Activated CD4-positive, alpha-beta T cell treated with anti-CD3 and anti-CD28 coated beads, Interleukin-2, amount 50 U/mL, for 4 hours (primary cell): ENCODE measurements at places on chromosomes 4 and X.

- no peak for DNase-seq
These were observed 578.9 kb upstream of the FAT1 start for GRCh38 chr4:187302457-187303150.

GRCh38 chrX:45515262-45516215 is 314.9 kb upstream of the DIPK2B start:
- DNase-seq = peak; percentile 7

GRCh38 chrX:136733613-136734012 is 47.1 kb downstream of the ARHGEF6 start:
- DNase-seq = no peak

- no peak for DNase-seq
These were observed 880.5 kb downstream of the STPG2 start for GRCh38 chr4:97262769-97263168.

GRCh38 chr4:151485541-151486131 is 76.7 kb downstream of the FHIP1A start:
- no peak for DNase-seq

- no peak for DNase-seq
These were observed 387.0 kb upstream of the ACTRT1 start for GRCh38 chrX:128439159-128439558.

GRCh38 chrX:15864023-15864422 is 9.4 kb upstream of the AP1S2 start:
- no peak for DNase-seq

DNA sequence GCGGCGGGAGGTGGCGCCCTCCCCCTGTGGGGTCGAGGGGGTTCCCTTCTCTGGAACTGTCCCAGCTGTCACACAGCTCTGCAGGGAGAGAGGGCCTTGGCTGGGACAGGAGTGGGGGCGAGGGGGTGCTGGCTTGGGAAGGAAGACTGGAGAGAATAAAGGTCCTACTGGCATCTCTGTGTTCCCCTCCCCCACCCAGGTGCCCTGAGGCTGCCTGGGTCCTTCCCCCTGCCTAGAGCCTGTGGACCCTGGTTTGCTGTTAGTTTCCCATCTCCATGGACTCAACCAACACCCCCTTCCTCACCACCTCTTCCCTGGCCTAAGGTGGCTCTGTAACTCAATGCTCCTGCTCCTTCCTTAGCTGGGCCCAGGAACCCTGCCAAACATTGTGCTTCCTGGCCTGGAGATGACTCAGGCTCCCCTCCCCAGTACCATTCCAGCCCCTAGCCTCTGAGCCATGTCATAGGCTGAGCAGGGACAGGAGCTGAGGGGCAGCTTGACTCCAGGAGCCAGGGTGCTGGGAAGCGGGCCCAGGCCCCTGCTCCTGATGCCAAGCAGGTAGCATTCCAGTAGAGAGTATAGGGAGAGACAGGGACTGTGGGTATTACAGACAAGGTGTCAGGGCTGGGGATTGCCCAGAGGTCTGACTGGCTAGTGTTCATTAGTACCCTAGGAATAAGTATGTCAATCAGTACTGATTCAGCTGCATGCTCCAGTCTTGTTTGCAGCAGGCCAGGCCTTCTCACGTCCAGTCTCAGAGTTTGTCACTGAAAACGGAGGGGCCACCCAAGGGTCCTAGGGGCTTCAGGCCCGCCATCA is 100.7 kb downstream of the EFNB1 start:
- DNase-seq = no peak

GRCh38 chr4:122606364-122607043 is 14.4 kb downstream of the IL21 start:
- no peak for DNase-seq

GRCh38 chrX:95435198-95435597 is 1249.4 kb upstream of the DIAPH2 start:
- no peak for DNase-seq

DNA sequence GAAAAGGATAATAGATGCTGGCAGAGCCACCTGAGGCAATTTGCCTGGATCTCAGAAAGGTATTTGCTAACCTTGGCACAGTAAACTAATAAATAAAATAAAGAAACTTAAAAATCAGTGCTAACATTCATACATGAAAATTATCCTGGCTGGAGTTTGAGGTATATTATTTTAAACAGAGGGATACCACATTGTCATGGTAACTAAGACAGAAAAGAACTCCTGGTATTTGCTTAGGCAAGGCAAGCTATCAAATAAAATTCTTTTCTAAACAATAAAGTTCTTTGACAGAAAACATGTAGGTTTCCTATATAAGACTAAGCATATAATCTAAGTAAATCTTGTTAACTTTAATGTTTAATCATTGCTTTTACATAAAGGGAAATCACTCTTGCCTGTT is 218.8 kb downstream of the MAGEB17 start:
- no peak for DNase-seq

DNA sequence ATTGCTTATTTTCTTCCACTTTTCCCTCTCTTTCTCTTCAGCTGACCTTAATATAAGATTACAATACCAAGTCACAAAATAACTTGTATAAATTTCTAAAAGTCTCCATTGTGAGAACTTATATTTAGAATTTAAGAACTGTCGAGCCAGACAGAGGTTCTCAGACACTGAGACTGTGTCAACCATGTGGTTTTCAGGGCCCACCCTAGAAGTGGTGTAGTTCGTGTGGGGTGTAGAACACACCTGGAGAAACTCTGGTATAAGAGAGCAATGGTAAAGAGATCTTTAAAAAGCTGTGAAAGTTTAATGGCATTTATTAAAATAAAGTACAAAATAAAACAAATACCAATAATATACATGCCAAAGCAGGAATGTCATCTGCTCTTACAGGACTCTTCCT is 19.7 kb downstream of the CPEB2 start:
- no peak for DNase-seq

GRCh38 chr4:112145790-112146501 is 692 bp downstream of the FAM241A start:
- DNase-seq = peak; percentile 79

DNA sequence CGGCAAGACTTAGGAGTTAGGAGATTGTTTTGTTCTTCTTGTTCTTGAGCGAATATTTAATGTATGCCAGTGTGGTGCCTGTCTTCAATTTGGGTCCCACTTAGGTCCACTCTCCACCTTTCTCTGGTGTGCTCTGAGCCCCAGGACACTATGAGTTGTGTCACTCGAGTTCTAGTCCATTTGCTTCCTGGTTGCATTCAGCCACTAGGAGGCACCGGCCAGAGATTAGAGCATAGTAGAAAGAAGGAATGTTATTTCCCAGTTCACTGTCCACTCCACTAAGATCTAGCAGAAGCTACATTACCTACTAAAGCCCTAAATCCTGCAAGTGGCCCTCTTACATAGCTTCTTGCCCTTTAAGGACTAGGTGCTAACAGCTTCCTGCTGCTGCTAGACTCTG is 326.9 kb downstream of the NAF1 start:
- DNase-seq = no peak

DNA sequence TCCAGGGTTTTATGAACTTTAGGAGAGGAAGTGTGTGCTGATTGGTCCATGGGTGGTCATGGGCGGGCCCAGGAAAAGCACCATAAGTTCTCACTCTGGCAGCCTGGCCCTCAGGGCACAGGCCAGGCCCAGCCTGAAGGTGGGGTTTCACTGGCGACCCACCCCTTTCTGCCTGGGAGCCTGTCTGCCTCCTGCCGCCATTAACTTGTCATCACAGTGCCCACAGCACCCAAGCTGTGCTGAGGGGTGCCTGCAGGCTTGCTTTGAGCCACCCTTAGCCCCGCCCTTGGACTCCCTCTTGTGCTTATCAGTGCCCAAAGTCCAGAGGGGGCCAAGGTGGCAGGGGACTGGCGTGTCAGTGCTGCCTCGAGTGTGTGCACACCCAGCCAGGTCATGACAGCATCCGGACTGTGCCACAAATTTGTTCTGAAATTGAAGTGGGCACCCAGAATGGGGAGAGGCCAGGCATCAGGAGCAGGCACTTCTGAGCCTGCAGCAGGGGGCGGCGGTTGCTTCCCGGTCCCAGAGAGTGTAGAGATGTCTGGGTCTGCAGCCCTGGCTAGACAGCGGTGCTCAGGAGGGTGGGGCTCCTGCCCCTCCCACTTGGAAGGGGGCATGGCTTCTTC is 455.6 kb downstream of the TMA16 start:
- no peak for DNase-seq

DNA sequence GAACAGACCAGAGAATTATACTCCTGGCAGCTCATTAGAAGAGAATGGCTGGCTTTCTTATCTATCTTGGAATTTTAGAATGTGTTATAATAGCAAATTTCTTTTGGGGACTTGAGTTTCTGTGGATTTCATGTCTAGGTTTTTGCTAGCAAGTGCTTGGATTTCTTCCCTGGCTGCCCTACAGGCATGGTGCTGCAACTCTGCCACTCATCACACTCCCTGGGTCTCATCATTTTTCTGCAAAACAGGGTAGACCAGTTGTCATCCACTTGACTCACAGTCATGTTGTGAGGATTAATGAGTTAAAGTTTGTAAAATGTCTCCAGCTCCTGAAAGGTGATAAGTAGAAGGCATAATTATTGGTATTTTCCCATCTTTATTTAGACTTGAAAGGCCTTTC is 60.7 kb upstream of the LCORL start:
- DNase-seq = no peak

DNA sequence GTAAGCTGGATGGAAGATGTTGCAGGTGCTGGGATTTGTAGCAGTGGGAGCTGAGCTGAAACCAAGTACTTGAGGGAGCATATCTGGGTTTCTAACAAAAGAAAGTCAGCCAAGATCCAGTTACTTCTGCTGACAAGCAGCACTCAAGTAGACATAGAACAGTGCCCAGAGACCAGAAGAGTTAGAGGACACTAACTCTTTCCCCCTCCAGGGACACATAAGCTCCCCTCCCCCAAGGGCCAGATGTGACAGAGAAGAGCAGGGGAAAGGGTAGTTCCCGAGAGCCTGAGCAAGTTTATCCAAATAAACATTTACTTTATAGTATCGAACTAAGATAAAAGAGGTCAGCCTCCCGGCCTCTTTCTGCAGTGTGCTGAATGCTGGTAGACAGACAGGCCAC is 12.2 kb downstream of the TRPC3 start:
- DNase-seq = no peak

DNA sequence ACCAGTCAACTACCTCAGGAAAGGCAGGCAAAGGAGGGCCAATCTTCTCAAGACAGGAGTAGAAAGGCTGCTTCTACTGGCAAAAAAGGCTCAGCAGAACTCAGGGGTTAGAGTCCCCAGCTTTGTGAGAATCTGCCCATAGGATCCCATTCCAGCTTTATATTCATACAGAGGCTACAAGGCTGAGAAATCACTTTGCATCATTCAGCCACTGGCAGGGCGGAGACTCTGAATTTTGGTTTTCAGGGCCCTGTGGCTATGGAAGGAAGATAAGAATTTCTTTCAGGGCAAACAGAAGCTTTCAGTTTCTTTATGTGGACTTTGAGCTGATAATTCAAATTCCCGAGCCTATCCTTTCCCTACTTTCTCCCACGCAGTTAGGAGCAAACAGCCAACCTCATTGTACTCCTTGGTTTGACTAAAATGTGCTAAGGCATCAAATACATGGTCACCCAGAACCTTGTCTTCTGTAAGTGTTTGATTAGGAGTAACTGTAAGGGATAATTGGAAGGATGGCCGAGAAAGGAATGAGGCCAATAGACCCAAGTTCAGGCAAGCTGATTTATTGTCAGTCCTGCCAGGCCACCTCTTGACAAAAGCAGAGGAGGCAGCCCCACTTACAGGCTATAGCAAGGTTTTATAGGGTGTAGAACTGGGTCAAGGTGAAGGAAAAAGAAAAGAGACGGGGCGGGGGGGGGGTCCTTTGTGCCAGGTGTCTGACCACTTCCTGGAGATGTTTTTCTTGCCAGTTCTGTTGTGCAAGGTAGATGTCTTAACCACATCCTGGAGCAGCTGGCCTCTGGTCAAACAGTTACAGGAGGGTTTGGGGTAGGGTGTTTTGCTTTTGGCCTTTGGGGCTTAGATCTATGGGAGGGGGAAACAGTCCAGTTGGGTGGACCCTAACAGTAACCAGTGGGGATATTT is 165.3 kb upstream of the PPP1R2C start:
- DNase-seq = no peak

DNA sequence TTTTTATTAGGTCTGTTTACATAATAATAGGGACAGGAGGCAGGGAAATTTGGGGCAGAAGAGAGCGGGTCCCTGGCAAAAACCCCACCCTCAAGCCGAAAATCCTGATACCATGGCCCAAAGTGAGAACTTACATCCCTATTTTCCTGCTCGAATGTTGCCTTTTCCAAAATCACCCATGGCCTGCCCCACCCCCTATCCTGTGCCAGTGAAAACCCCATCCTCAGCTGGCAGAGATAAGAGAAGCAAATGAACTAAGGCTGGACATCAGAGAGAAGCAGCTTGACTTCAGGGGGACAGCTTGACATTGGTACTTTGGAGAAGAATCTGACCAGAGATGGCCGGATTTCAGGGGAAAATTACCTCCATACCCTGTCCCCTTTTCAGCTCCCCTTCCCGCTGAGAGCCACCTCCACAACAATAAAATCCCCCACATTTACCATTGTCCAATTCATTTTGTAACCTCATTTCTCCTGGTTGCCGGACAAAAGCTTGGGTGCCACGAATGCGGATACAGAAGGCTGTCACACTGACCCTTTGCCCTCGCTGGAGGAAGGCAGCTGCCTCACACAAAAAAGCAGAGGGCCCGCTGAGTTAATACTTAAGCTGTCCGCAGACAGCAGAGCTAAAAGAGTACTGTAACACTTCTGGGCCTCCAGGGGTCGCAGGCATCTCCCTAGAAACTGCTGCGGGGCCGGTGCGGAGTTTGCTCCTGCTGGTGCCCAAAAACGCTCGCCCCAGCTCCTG is 196.2 kb downstream of the SNCA start:
- DNase-seq = no peak

- no peak for DNase-seq
These were observed 1523.7 kb downstream of the ARAP2 start for GRCh38 chr4:34720571-34720970.

GRCh38 chrX:119194621-119195020 is 41.5 kb upstream of the PGRMC1 start:
- no peak for DNase-seq

- no peak for DNase-seq
These were observed 24.9 kb upstream of the AMOT start for GRCh38 chrX:112865464-112866025.

GRCh38 chrX:115363372-115363771 is 73.9 kb downstream of the LUZP4 start:
- DNase-seq = no peak

- no peak for DNase-seq
These were observed 39.3 kb downstream of the NSUN7 start for GRCh38 chr4:40789031-40789430.

GRCh38 chrX:74369666-74370065 is 51.6 kb upstream of the SLC16A2 start:
- DNase-seq = no peak

- no peak for DNase-seq
These were observed 69.9 kb downstream of the USP38 start for GRCh38 chr4:143254491-143255226.

DNA sequence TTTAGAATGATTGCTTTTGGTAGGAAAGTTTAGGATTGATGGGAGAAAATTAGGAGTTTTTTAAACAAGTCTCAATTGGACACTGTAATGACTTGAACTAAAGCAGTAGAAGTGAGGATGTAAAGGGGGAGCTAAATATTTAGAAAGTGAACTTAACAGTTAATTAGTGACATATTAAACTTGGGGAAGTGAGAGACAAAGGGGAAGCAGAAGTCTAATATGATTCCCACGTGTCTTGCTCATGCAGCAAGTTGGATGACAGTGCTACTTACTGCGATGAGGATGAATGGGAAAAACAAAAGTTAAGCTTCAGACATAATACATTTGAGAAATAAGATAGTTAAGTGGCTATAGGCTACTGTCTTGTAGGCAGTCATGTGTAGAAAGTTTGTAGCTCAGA is 110.4 kb downstream of the RPA4 start:
- DNase-seq = no peak

- no peak for DNase-seq
These were observed 194.0 kb upstream of the TTC29 start for GRCh38 chr4:147139455-147140198.
